ENCODE measurements at places on chromosomes 11 and 22.

- DNase-seq: no peak
These were observed 308.0 kb upstream of the ZC3H12C start for GRCh38 chr11:109785198-109785597.

DNA sequence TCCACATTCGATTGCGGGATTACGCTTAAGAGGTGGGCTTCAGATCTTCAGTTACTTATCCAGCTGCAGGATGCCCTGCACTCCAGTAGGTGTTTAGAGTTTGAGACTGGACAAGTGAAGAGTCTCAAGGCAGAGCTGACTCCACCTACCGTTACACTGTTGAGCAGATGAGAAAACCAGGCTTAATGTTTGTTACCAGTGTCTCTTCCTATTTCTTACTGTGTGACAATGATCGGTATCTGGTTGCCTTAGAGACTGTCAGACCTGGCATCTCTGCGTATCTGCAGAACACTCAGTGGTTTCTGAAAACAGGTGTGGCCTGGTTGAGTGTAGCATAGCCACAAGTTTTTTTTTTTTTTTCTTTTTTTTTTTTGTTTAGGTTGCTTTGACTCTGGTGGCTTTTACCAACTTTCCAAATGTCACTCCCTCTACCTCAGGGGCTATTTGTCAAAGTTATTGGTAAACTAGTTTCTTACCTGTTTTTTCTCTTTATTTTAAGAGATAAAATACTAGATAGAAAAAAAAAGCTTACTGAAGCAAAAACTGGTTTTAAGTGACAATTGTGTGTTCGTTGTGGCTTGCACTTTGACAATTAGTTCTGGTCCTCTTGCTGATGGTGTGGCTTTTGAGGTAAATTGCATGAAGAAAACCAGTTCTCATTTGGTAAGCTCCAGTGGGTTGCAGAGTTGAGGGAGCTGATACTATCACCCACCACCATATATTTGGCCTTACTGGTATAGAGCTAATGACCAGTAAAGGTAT, 284.8 kb downstream of the ETS1 start:
- peak; percentile 54 for DNase-seq

DNA sequence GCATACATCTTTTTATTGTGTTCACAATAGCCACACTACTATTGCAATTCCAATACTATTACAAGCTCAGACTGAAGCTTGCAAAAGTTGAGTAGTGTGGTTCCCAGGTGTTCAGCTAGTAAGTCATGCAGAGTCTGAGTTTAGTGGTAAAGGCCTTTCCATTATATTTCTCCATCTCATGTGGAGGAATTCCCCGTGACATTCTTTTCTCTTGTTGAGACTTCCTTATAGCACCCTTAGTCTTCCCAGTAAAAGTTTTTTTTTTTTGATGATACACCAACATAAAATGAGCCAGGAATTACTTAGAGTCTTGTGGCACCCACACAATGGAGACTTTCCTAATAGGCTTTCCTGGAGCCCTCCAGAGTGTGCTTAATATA, 110.8 kb downstream of the UVRAG start:
- DNase-seq: no peak

GRCh38 chr22:39457198-39457555, 365 bp downstream of the MGAT3 start:
- DNase-seq: no peak

- no peak for DNase-seq
These were observed 30.7 kb upstream of the USP47 start for GRCh38 chr11:11810764-11811726.

GRCh38 chr11:17350455-17351171, 987 bp upstream of the NCR3LG1 start:
- DNase-seq: peak; percentile 39

- peak; percentile 87 for DNase-seq
These were observed at the start of gene KIAA0930 for GRCh38 chr22:45240810-45241631. KIAA0930 (minus strand) TSS chr22:45240894; CDS start chr22:45240703, 191 bp downstream.

- no peak for DNase-seq
These were observed 15.6 kb downstream of the NPTXR start for GRCh38 chr22:38828191-38828590.

DNA sequence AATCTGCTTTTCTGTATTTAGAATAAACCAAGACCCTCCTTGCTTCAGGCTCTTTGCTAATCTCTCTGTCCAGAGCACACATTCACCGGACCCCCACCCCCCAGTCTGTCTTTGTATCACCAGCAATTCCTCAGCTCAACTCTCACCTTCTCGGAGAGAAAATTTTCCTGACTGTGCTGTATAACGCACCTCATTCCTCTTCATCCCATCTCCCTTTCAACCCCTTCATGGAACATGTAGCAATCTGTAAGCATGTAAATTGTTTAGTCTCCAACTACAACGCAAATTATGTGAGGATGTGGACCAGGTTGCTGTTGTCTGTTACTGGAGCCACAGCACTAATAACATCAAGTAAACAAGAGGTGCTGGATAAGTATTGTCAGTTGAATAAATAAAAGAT, 349.8 kb downstream of the DCDC1 start:
- DNase-seq: no peak

All from common myeloid progenitor, CD34-positive (primary cell).